SK-N-DZ (cell line): ENCODE measurements at places on chromosomes 6 and 20.
A peak's percentile ranks its signal among the peaks of the same experiment; 100 is the strongest.

DNA sequence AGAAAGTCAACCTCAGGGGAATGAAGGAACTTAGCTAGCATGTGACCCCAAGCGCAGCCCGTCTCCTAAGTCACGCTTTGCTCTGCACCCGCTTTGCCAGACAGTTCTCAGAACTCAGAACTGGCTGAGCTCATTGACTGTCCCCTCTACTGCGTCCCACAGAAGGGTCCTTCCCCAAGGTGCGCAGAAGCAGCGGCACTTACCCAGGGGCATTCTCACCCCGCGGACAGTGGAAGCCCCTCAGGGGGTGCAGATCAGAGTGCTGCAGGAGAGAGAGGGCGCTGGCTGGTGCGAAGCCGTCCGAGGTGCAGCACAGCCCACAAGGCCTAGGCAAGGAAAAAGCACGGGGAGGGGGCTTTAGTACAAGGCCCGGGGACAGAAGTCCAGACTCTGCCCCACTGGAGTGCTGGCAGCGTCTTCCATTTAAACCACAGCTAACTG lies 807 bp downstream of the SNHG17 start:
- DNase-seq = no peak

DNA sequence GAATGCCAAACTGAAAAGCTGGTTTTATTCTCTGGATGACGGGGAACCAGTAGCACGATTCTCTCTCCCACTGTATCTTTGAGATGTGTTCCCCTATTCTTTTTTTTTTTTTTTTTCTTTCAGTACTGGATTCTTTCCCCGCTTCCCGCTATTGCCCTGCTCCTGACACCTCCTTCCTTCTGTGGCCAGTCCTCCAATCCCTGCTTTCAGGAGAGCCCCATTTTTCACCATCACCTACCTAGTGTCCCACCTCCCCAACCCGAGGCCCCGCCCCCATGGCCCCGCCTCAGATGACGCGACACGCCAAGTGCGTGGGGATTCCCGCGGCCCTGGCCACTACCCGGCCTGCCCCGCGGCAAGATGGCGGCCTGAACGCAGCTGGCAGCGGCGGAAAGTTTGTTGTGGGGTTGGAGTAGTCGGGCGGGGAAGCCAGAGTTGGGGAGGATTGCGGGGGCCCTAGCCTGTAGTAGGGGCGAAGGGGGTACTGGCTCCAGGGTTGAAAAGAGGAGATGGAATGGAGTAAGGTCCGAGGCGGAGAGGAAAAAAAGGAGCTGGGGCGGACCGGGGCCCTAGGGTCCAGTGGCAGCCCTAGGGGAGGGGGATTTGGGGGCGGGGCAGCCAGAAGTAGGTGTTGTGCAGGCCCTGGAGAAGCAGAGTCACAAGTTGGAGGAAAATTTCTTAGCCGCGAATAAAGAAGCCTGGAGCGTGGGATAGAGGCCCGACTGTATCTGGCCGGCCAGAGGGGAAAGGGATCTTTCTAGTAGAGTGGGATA lies at the start of gene TJAP1:
TJAP1 (plus strand) TSS at position 336 of the 773 bp plus-strand sequence. CDS start 21,432 bp downstream, outside the sequence.
- peak; percentile 84 for DNase-seq

- no peak for DNase-seq
Observed at GRCh38 chr6:105603788-105604586, 201.1 kb upstream of the PREP start.

GRCh38 chr6:79250559-79250958 lies 16.1 kb upstream of the HMGN3 start:
- no peak for DNase-seq

DNA sequence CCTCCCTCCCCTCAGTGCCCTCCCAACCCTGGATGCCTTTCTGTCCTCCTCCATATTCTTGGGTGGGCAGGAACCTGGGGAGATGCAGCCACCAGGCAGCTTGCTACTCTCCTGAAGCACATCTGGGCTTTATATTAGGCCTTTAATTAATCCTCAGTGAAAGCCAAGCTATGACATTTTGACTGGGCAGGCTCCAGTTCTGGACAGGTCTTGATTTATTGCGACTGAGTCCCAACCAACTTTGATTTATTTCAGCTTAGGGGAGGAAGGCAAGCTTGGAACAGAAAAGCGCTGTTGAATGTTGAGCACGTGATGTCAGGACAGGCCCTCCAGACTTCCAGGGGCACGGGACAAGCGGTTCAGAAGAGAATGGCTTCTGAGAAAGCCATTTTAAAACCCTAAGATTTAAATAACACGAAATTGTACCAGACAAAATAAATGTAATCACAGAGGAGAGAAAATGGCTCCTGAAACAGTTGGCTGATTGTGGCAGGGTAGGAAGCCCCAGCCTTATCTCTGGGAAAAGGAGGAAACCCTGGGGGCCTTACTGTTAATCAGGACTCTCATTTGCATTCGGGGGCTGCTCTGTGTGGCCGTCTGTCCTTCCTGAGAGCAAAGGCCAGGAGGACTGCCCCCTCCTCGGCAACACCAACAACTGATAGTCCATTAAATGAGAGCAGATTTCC lies 294.2 kb downstream of the FOXC1 start:
- DNase-seq = peak; percentile 73

DNA sequence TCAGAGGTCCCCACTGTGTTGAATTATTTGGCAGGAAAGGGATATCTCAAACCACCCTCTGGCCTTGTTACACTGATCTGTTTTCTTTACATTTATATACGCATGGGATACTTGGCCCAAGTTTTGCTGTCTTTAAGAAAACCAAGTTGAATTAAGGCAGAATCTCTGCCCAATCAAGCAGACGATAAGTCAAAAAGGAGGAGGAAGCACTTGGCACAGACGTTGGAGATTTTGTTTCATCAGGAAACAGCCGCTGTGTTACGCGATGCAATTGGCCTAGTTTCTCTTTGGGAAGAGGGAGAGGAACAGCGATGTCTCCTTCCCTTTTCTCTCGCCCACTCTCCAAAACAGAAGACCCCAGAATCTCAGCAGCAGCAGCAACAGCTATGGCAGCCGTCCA lies 20.2 kb upstream of the NAA20 start:
- DNase-seq = no peak

DNA sequence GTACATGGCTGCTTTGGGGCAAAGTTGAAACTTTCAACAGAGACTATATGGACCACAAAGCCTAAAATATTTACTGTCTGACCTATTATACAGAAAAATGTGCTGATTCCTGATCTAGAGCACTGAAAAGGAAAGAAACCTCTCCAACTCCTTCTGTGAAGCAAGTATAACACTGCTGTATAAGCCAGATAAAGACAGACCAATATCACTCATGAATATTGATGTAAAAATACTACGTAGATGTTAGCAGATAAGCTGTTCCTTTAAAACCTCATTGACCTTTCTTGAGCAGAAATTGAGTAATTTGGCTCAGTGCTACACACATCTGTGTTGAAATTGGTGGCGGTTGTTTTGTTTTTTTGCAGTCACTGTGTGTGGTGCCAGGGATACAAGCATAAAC lies 69.9 kb upstream of the HDAC2 start:
- no peak for DNase-seq

GRCh38 chr6:1608222-1609040 lies 1.3 kb upstream of the FOXC1 start:
- no peak for DNase-seq

GRCh38 chr6:44224965-44225305 lies 1.5 kb downstream of the SLC29A1 start:
- no peak for DNase-seq

DNA sequence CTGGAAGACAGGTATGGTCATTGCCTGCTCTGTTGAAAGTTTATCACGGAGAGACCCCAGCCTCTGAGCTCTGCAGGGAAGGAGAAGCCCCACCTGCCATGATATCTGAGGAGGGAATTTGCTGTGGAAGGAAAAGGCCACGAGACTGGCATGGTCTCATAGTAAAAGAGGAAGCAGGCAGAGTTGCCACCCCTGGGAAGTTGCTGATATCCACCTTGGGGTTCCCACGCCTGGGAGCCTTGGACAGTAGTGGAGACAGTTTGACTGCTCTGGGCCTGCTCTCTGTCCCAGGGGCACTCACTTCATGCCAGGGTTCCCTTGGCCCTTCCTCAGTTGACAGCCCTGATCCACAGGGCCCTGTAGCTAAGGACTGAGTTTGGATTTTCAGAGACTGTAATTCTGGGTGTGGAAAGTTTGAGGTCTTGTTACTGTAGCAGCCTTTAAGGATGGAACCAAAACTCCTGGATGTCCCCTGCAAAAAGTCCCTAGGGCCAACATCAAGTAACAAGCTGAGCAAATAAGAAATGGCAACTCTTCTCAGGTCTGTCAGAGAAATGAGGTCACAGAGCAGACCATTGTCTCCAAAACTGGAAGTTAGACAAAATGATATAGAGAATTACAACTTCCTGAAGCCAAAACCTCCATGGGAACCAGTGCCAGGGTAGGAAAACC lies 6.9 kb upstream of the SIRPB1 start:
- no peak for DNase-seq

DNA sequence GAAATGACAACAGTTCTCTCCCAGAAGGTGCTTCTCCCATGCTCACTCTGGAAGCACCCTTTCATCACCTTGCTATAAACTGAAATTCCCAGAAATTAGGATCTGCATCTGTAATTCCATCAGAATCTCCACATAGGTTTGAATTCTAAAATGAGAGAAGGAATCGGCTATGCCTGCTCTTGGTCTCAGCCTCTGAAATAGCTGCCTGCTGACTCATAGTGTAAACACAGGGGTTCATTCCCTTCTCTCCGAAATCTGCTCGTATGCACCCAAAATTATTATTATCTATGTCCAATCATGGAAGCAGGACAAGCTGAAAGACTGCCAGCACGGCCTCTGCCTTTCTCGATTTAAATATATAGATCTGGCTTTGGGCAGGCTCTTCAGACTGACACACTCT lies 74.6 kb upstream of the TAB2 start:
- no peak for DNase-seq

- DNase-seq = no peak
Observed at GRCh38 chr6:11769811-11770545, 8.6 kb downstream of the ADTRP start.

DNA sequence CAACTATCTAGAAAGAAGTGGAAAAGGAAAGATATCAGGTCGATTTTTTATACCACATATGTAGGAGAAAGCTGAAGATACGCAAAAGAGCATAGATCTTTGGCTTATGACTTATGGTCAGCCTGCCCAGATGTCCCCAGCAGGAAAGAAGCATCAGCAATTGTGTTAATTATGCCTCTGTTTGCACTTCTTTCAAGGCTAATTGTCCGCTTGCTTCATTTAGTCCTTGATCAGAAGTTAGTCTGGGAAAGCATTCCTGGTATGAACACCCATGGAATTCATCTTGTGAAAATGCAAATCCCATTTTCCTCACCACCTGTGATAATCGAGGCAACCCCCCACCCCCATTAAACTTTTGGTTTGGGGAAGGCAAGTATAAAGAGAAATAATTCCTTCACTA lies 62.8 kb downstream of the ATP9A start:
- no peak for DNase-seq
